ENCODE measurements at places on chromosomes 1 and 21.
A peak's percentile ranks its signal among the peaks of the same experiment; 100 is the strongest.

GRCh38 chr21:41972511-41973205 lies 18.8 kb upstream of the C2CD2 start:
- no peak for DNase-seq

DNA sequence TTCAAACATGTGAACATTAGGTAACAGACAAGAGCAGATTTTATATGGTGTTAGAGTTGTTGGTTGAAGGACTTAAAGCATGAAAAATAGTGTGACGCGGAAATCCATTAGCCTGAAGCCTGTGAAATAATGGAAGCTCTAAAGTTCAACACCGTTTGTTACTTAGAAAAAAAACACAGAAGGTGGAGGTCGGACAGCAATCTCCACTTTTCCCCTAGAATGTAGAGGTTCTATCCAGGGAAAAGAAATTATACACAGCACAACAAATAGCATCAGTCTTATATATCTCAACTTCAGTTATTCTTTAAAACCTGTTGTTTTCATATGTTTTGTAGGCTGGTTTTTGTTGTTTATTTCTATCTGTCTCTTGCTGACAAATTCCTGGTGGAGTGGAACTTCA lies 1.9 kb downstream of the RCAN3 start:
- no peak for DNase-seq

DNA sequence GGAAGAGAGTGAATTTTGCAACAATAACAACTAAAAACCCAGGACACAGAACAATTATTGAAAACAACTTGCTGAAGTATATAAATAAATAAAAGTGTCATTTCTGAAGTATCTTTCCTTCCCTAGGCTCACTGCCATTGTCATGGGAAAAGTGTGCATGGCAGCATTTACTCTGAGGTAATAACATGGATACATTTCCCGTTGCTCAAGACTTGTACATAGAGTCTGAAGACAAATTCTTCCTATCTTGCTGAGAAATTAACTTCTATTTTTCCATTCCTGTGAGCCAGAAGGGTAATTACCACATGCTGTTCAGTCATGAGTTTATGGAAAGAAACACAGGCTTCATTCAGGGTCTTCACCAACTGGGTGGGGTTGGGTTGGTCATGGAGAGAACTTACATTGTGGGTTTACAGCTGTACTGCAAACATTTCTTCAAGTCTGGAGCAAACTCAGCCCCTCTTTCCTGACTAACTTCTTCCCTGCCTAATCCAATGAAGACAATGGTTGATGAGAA lies 32.2 kb downstream of the ST6GALNAC3 start:
- no peak for DNase-seq

GRCh38 chr1:227072991-227073390 lies 132.9 kb downstream of the COQ8A start:
- no peak for DNase-seq

- DNase-seq: no peak
Observed at GRCh38 chr1:224874775-224875174, 54.7 kb upstream of the DNAH14 start.

GRCh38 chr21:34968414-34969333 lies 80.4 kb downstream of the RUNX1 start:
- peak; percentile 42 for DNase-seq

- DNase-seq: no peak
Observed at GRCh38 chr1:179786815-179787685, 44.0 kb downstream of the FAM163A start.
